ENCODE measurements at places on chromosomes 1 and 21.

GRCh38 chr21:32190493-32191144 is 88.2 kb downstream of the MIS18A start:
- DNase-seq = no peak

DNA sequence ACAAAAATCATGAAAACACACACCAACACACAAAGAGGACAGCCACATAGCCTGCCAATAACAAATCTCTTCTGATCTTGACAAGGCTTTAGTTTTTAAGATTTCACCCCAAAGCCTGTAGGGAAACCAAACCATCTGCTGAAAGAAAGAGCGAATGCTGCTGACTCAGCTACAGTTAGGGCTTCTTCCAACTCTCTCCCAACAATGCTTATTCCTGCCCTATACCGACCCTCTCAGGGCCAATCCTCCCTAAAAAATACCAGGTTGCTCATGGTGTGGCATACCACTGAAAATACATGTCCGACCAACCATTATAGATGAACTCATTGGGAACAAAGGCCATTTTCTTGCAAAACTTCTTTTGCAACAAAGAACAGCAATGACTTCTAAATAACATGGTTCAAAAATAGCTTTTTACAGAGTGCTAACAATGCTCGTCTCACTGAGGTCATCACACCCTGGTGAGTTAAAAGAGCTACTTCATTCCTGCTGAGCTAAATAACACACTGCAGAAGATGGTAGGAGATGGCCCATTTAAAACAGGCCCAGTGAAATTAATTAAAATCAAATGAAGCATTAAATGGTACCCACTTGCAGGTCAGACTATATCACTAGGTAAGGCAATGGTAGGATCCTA is 86.1 kb downstream of the KIAA0319L start:
- no peak for DNase-seq

GRCh38 chr1:82731216-82731615 is 930.5 kb downstream of the ADGRL2 start:
- DNase-seq = no peak

GRCh38 chr1:232786845-232787455 is 18.3 kb upstream of the MAP10 start:
- peak; percentile 15 for DNase-seq

DNA sequence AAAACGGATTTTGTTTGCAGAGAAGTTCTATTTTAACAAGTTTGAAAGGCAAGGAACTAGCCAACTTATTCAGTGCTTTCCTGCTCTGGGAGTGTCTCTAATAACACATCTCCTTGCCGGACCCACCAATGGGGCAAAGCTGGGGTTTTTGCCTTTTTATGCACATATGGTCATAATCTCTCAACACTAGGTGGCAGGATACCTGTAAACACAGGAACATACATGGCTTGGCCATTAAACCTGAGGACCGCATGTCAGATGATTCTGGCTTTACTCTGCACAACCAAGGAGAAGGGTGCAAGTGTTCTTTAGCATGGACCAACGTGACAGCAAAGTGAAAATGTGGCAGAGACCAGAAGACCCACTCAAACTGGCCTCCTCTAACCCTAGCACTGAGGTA is 4.9 kb downstream of the TMEM9 start:
- DNase-seq = no peak

GRCh38 chr21:41142051-41142795 is 25.7 kb upstream of the BACE2 start:
- no peak for DNase-seq

GRCh38 chr1:207944571-207944970 is 33.6 kb upstream of the CD34 start:
- no peak for DNase-seq

DNA sequence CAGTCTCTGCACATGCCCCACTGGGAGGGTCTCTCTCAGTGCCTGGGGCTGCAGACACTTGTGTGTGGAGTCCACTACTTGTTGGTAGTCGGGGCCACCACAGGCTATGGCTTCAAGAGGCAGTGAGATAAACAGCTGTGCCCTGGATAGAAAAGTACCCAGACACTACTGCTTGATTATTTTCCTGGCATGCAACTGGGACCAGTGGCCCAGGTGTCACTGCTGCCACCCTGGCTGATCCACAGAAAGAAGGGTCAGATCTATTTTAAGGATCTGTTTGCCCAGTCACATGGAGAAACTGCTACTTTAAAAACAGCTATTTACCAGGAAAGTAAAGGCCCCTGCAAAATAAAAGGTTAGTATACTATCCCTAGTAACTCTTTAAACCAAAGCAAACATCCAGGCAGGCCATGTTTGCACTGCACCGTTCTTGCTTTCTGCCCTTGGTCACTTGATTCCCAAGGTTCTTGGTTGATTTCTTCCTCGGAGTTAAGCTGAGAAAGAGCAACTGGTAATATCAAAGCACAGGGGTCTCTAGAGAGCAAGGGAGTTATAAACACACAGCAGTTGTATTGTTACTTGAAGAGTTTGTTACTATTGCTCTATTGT is 99.9 kb downstream of the GLUL start:
- DNase-seq = no peak

DNA sequence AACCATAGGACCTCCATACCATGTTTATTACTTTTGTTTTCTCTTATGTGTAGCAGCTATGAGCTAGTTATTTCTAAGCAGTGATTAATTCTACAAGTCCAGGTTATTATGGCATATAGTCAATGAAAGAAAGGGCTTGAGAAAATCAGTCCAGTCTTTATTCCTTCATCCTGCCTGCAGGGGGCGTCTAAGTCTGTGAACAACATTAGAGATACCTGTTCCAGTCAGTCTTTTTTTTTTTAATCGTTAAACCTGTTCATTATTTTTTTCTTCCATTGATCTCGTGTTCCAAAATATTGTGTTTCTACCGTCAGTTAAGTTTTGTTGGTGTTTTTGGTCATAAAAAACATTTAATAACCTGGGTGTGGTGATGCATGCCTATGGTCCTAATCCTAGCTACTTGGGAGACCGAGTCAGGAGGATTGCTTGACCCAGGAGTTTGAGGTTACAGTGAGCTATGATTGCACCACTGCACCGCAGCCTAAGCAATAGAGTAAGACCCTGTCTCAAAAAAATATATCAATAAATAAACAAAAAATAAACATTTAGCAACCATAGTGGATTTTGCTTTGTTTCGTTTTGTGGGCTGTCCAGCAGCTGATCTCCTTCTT is 29.4 kb upstream of the CD2 start:
- peak; percentile 81 for DNase-seq

DNA sequence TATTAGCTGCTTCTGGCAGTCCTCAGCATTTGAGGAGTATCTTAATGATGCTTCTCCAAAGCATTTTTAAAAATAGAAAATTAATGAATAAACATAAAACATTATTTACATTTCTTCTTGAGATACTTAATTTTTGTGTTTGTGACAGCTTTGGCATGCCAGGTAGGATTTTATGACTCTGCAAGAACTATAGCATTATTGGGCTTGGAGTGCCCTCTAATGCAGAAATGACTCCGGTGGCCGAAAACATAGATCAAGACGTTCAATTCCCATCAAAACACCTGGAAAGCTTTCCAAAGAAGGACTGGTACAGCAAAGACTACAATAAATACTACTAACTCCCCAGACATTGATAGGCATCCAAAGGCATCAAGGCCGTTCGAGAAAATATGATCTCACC is 366.4 kb upstream of the CXADR start:
- DNase-seq = no peak

GRCh38 chr1:29655145-29655544 is 418.8 kb downstream of the PTPRU start:
- DNase-seq = no peak

- no peak for DNase-seq
These were observed 17.1 kb upstream of the PARP1 start for GRCh38 chr1:226425004-226425378.

GRCh38 chr1:175665616-175666015 is 77.8 kb downstream of the TNR start:
- DNase-seq = no peak

DNA sequence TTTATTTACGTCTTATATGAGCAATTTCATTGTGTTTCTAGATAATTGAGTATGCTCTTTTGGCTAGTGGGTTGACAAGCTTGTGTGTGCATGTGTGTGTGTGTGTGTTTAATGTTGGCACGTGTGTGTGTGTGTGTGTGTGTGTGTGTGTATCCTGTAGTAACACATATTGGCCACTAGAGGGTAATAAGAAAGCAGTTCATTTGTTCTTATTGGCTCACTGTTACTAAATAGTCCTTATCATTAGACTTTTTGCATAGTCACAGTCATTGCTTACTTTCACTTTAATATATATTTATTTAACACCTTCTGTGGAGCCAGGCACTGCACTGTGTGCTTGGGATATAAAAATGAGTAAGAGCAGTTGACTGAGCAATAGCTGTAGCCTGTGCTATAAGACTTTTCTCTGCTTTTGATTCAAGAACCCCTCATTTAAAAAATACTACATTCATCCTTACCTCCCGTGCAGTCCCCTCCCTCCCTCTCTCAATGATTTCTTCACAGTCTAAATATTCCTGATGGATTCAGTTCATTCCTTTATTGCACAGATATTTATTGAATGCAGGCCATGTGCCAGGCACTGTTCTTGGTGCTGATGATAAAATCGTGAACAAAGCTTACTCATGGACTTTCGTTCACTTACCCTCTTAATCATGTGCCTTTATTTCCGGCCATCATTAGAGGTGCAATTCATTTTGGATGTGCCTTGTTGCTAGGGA is 96.7 kb downstream of the DYRK1A start:
- no peak for DNase-seq

- DNase-seq = no peak
These were observed 213.9 kb downstream of the PATJ start for GRCh38 chr1:61956016-61956645.

GRCh38 chr1:12397462-12398450 is 167.9 kb downstream of the VPS13D start:
- no peak for DNase-seq

DNA sequence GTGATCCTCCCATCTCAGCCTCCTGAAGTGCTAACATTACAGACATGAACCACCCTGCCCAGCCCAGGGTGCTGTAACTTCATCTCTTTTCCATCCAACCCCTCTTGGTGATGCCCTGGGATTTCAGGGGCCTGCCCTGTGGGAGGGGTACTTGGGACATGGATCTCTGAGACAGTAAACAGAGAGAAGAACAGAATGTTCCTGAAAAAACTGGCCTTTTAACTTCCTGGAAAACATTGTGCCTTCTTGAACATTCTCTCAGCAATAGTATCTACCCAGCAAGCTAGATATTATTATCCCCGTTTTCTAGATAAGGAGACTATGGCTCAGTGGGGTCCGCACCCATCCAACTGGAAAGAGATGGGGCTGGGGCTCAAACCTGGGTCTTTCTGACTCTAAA is 57.0 kb downstream of the VWA5B1 start:
- DNase-seq = no peak

DNA sequence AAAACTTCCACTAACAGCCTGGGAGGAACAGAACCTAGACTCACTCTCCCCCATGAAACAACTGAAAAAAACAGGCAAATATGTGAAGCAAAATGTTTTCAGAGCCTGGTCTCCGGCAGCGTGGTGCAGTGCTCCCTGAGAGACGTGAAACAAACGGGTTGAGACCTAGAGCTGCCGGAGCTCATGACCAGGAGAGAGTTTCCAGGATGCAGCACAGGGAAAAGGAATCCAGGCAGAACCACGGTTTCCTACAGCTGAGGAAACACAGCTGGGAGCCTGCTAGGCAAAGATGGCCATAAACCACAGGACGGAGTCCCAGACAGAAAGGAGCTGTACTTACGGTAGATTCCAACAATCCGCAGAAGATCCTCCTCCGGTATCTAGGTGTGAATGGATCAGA is 20.2 kb upstream of the SLC19A1 start:
- DNase-seq = no peak

DNA sequence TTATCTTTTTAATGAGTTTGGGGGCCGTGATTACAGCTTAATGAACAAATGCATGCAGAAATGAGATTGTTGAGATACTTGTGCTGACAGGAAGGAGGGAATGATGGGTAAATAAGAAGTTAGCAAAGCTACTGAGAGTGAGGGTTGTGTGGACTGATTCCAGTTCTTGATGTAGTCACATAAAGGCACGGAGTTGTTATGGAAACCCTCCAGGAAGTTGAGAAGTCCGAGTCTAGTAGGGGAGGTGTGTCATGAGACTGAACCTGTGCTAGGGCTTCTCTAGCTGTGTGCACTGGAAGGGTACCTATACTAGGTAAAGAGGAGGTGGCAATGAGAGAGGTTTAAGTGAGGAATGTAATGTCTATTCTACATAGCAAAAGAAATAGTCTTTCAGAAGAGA is 475.7 kb downstream of the USP25 start:
- DNase-seq = no peak

GRCh38 chr21:38712071-38712470 is 93.7 kb upstream of the ETS2 start:
- DNase-seq = no peak

DNA sequence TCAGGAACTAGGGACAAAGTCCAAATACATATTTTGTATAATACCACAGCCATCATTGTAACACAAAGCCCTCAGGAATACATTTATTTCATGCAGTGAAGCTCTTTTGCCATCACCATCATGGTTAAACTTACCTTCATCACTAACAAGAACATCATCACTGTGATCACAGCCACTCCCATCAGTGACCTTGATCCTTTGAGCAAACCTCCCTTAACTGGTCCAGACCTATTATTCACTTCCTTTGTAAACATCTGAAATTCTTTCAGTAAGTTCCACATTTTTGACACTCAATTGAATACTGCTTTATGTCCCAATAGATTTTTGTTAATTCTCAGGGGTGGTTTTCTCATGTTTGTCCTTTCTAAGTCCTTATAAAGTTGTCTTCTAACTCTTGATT is 16.2 kb upstream of the KPRP start:
- no peak for DNase-seq

- peak; percentile 52 for DNase-seq
These were observed 9.1 kb upstream of the AK2 start for GRCh38 chr1:33045814-33046213.
